Stimulated activated CD4-positive, alpha-beta T cell treated with anti-CD3 and anti-CD28 coated beads, Interleukin-4, amount 100 ng/mL, for 4 hours (primary cell): ENCODE measurements at places on chromosomes 12 and 14.

- no peak for DNase-seq
Observed at GRCh38 chr12:131939007-131939406, 9.9 kb downstream of the PUS1 start.

- DNase-seq = no peak
Observed at GRCh38 chr12:42798811-42799438, 209.4 kb upstream of the PRICKLE1 start.

- no peak for DNase-seq
Observed at GRCh38 chr14:53519137-53519536, 366.0 kb upstream of the DDHD1 start.

DNA sequence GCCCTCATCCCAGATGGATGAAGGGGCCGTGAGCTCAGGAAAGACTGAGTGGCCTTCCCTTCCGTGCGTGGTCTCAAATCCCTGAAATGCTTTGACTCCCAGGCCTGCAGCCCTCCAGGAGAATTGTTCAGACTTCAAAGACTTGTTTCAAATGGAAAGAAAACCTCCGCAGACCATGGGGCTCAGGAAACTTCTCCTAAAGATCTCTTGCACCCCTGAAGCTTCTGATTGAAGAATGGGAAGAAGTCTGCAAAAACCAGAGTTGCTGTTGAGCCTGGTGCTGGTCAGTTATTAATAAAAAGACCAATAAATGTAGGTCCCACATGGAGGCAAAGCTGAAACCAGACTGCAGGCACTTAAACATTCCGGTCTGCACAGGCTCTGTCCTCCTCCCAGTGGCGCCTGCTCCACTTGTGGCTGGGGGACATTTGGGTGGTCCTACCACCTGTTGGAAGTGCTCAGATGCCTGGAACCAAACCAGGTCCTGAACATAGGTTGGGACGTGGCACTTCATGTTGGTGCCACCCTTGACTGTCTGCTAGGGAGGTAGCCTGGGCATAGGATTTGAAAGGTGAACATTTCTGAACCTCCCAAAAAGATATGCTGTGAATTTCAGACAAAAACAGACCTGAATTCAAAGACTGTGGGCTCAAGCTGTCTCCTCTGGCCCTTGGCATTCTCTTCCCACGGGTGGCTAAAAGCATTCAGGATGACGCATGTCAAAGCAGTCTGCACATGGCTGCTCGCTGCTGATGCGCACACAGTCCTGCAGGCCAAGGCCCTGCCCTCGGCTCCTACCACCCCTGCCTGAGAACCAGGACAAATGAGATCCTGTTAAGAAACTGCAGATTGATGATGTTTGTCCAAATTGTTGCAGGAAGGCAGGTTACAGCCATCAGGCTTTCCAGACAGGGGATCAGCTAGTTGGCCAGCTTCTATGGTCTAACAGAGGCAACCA, 36.2 kb upstream of the MEG3 start:
- no peak for DNase-seq

GRCh38 chr14:71549421-71550050, 382.7 kb upstream of the RGS6 start:
- DNase-seq = no peak

GRCh38 chr12:122841544-122842321, 6.5 kb downstream of the HIP1R start:
- DNase-seq = no peak

GRCh38 chr12:43097471-43097870, 454.5 kb downstream of the ADAMTS20 start:
- DNase-seq = no peak

DNA sequence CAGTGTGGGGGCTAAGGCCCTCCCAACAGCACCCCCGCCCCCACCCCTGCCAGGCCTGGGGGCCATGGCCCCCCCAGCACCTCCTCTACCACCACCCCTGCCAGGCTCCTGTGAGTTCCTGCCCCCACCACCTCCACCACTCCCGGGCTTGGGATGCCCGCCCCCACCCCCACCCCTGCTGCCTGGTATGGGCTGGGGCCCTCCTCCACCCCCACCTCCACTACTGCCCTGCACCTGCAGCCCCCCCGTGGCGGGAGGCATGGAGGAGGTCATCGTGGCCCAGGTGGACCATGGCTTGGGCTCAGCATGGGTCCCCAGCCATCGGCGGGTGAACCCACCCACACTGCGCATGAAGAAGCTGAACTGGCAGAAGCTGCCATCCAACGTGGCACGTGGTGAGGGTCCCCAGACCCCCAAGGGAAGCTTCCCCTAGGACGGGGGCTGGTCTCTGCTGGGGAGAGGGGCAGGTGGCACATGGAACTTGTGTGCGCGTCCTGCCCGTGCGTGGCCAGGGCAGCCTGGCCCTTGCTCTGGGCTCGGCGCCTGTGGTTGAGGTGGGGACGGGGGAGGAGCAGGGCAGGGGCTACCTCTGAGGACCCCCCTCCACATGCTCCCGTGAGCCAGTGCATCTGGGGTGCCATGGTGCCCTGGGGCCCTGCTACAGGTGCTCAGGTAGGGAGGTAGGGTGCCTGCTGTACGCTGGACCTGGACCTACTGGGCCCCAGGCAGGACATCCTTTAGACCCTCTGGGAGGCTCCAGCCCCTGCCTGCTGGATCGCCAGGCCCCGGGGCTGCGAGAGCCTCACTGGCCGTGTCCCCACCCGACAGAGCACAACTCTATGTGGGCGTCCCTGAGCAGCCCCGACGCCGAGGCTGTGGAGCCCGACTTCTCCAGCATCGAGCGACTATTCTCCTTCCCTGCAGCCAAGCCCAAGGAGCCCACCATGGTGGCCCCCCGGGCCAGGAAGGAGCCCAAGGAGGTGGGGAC, 16.1 kb upstream of the ADSS1 start:
- no peak for DNase-seq

DNA sequence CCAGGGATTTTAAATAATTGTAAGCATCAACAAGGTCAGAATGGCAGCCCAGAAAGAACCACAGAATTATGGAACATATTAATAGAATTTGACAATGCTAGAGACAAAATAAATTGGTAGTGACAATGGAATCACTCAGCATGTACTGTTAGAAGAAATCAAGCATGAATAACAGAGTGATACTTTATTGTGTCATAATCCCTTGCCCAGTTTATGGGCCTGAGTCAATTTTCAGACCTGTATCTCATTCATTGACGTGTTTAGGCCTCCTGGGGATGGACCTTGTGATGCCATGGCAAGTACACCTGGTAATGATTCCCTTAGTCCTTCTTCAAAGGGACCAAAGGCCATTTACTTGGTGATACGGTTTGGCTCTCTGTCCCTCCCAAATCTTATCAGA, 12.8 kb upstream of the CCDC91 start:
- DNase-seq = no peak

DNA sequence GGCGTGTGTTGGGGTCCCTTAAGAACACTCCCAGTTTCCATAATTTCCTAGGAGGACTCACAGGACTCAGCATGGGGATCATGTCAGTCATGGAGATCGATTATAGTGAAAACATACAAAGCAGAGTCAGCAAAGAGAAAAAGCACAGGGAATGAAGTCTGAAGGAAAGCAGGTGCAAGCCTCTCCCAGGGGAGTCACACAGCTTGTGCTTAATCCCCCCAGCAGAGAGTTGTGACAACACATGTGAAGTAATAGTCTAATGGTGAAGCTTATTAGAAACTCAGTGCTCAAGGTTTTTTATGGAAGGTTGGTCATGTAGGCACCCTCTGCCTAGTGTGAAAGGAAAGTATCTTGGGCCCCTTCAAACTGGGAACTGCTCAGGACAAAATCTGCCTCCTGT, 149.0 kb upstream of the SEL1L start:
- DNase-seq = no peak

DNA sequence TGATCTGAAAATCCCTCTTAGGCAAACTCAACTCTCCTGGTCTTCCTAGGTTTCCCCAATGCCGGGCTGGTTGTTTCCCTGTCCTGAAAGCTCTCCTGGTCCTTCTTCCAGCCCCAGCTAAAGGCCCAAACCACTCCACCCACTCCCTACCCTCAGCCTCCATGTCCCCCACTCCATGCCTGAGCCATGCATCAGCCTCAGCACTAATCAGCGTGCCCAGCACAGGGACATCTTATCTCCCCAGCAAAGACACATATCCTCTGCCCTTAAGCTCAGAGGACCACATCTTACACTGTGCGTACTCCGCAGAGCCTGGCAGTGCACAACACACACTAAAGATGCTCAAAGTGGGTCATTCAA, 25.9 kb downstream of the ACTN1 start:
- no peak for DNase-seq

DNA sequence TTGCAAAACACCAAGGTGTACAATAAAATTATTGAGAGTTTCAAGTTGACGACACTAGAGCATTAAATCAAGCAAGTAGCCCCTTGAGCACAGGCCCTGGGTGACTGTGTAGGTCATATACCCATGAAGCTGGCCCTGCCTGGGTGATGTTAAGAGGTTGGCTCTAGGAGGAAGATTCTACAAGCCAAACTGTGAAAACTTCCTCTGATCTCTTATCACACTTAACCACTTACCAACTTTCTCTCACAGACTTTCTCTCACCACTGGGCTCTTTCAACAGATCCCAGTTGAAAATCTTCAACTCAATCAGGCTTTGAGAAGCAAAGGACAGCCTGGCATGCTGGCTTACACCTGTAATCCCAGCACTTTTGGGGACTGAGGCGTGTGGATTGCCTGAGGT, 186.9 kb upstream of the BTG1 start:
- DNase-seq = no peak

- DNase-seq = no peak
Observed at GRCh38 chr14:80316441-80316840, 105.1 kb upstream of the DIO2 start.

DNA sequence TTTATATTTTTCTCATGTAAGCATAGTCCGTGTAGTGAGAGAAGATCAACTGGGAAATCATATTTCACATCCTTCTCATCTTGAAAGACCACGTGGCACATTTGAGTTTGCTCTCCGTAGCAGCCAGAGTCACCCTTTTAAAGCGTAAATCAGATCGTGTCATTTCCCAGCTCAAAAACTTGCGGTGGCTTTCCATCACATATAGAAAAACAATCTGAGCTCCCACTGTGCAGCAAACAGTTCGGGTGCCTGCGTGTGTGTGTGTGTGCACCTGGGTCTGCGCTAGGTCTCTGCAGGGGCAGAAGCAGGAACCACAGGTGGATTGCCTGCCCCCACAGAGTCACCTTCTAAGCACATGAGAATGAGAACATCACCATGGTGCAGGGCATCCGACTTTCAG, 338.2 kb downstream of the TRHDE start:
- DNase-seq = no peak

DNA sequence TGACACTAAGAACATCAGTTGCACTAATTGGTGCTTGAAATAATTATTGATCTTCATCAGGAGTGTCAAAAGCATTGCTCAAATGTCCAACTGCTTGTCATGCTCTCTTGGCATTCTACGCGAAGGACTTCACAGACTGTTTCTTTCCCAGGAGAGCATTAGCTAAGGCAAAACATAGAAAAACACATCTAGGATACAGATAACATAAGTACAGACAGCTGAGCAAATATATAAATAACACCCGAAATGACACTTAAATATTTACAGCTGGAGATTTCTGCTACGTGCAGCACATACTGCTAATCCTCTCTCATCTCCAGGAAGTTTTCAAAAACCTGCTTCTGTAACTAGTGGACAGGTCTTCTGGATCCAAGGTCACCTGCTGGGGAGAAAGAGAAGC, 120.0 kb upstream of the PRMT8 start:
- DNase-seq = no peak

DNA sequence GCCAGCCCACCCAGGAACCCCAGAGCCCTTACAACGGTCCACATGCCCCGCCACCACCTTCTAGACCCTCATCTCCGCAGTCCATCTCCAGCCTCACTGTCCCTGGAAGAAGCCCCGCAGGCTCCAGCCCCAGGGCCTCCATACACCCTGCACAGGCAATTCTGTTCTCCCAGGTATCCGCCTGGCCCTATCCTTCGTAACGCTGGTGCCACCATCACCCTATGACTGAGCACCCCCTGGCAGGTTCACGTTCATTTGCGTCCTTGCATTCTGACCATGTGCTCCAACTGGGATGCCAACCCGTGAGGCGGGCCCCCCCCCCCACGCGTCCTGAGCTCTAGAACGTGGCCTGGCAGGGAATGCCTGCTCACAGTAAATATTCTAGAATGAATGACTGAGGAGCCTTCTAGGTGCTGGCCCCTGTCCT, 675 bp upstream of the SCARB1 start:
- no peak for DNase-seq

- DNase-seq = no peak
Observed at GRCh38 chr12:14928931-14929330, 9.4 kb downstream of the ERP27 start.

DNA sequence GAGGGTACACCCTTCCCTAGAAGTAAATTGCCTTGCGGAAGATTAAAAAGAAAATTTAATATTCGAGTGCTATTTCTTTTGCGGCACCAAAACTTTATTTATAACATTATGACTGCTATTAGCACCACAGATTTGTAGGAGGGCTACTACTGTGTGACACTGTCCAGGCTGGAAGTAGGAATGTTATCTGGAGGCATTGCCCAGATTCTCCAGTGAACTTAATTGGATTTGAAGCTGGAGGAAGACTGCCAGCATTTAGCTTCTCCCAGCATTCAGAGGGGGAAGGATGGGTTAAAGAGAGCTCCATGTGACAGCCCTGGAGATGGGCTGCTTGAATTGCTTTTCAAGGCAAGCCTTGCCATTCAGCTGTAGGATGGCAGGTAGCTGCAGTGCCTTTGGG, 107.0 kb upstream of the RBM19 start:
- no peak for DNase-seq

GRCh38 chr12:27319848-27320247, 12.8 kb upstream of the BMAL2 start:
- DNase-seq = no peak

DNA sequence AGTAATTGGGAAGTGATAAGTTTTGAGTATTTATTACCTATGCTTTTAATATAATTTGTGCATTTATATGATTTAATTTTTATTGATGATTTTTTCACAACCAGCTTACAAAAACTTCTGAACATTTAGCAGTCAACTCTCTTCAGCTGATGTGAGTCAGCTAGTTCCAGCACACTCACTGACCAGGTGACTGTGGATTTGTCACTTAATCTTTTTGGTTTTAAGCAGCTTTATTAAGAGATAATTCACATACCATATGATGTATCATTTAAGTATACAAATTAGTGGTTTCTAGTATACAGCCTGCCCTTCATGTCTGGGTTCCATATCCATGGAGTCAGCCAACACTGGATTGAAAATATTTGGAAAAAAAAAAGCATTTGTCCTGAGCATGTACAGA, 103.5 kb downstream of the SYNE2 start:
- DNase-seq = no peak

GRCh38 chr14:40028991-40029390, 596.8 kb upstream of the FBXO33 start:
- no peak for DNase-seq

- no peak for DNase-seq
Observed at GRCh38 chr14:84544486-84545131, 985.3 kb upstream of the FLRT2 start.

DNA sequence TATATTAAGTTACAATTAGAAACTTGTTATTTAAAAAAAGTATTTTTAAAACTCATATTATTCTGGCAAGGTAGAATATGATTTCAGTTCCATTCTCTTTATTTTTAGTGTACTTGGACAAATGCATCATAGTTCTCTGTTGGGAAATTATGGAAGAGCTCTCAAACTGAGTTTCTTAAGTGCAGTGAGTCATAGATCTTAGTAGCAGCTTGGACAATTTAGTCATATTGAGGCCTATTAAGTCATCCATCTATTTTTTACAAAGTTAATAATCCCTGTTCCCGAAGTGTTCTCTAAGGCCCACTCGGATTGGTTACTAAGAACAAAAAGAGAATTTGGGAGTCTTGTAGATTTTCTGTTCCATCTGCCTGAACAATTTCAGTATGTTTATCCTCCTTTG, 113.9 kb downstream of the ANO4 start:
- no peak for DNase-seq
